ENCODE measurements at places on chromosomes 2 and 18. TPM values are rescaled to one million over a fixed set of nuclear protein-coding genes. Genes with fewer than 3 reads are reported as not detected.

FBLN7 gene
- total RNA-seq, result 4.0 TPM

PTPRN gene
- 9.0 TPM for total RNA-seq

CFAP65 gene
- total RNA-seq, result not detected

TANK gene
- total RNA-seq, result 60.3 TPM

MAPK4 gene
- total RNA-seq, result not detected

IHH gene
- total RNA-seq, result under 0.01 TPM

CHRNG gene
- not detected for total RNA-seq

BABAM2 gene
- total RNA-seq, result 14.2 TPM

CNRIP1 gene
- total RNA-seq, result 14.1 TPM

STK39 gene
- 6.0 TPM for total RNA-seq

ADAM23 gene
- 2.4 TPM for total RNA-seq

REG1B gene
- total RNA-seq, result not detected

RTKN gene
- total RNA-seq, result 11.0 TPM

SERPINB11 gene
- total RNA-seq, result 0.12 TPM

Data from smooth muscle cell of the coronary artery (primary cell).